ENCODE measurements at places on chromosomes 1 and 21.

- DNase-seq, result no peak
These were observed 100.9 kb downstream of the TSEN15 start for GRCh38 chr1:184152434-184152898.

DNA sequence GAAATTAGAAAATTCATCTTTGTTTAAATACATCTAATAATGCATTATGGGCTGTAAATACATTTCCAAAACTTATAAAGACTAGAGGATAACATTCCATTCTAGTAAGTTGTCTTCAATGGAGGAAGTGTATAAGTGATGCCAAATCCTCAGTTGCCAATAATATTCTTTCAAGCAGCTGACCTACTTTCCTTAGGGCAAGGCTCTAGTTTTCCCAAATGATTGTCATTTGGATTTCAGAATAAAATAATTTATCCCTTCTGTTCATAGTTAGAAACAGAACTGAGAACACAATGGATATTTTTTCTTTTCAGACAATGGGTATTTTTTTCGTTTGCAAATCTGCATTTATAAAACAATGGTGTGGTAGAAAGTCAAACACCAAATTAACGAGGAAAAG lies 354.9 kb upstream of the ADAMTS5 start:
- no peak for DNase-seq

DNA sequence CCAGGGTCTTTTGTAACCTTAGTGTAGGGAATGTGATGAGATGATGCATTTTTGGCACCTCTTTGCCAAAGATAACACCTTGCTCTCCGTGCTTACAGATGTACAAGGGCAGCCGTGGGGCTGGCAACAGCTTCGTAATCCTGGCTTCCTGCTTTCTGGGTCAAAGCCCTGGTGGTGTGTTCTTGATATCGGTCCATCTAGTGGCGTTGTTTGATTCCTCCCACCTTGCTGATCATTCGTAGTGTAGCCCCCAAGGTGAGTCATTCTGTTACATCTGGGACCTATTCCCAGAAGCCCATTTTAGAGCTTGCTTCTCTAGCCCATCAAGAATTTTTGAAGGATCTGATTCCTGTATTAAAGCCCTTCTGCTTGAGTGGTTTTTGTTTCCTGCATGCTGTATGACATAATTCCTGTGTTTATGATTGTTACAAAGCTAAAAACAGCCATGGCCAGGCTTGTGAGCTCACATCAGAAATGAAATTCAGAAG lies 7.0 kb upstream of the CCT8 start:
- DNase-seq, result no peak

DNA sequence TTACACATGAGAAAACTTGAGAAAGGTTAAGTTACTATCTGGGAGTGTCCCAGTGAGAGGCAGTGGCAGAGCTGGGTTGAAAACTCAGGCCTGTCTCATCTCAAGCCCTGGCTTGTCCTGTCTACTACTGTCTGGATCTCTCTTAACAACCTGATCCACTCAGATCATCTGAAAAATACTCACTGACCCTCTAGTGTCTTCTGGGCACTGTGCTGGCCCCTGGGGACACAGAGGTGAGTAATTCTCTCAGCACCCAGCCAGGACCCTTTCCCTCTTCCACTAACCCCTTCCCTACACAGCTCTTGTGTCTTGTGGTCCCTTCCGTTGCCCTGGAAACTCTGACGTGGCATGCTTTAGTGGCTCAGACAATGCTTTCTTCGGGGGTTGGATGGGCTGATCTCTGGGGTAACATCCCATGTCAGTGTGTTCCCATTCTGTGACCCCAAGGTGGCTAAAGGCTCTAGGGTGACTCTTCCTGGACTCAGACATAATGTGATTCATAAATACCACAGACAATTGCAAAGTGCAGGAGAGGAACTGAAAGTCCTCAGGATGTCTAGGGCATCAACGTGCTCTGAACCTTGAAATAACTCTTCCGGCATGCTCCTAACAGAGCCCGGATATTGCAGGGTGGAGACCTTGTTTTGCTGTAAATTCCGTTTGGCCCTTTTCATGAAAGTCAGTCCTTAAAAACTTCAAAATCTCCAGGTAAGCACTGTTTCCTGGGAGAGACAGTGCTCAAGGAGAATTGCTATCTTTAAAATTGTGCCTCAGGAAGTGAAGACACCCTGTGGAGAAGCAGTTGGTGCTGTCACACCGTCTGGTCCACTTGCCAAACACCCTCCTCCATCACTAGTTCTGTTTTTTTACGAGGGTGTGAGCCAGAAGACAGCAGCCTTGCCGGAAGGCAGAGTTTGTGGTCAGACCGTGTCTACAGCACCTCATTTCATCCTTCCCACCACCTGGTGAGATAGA lies 4.0 kb downstream of the SHISAL2A start:
- peak; percentile 40 for DNase-seq

- DNase-seq, result no peak
These were observed 117.0 kb upstream of the ERRFI1 start for GRCh38 chr1:8142955-8143629.

DNA sequence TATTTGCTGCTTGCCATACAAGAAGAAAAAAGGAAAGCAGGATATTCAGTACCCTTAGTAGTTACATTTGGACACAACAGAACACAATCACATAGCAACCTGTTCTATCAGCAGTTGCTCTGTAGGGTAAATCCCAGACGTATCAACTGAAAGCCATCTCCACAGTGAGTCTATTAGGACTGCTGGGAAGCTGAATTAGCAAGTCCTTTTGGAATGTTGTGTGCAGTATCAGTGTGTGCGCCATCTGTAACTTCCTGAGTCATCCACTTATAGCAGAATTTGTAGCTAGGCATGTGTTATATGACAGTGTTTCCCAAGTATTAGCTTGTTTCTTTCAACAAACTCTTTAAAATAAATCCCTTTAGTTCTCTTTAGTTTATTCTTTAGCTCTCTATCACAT lies 21.3 kb downstream of the CCDC30 start:
- DNase-seq, result no peak

GRCh38 chr21:46154155-46154954 lies 1.0 kb downstream of the FTCD start:
- no peak for DNase-seq
